GM13977 (cell line): ENCODE measurements at places on chromosomes 6 and 20.
A peak's percentile ranks its signal among the peaks of the same experiment; 100 is the strongest.

GRCh38 chr20:46296526-46297250, 11.6 kb downstream of the CDH22 start:
- DNase-seq: no peak

DNA sequence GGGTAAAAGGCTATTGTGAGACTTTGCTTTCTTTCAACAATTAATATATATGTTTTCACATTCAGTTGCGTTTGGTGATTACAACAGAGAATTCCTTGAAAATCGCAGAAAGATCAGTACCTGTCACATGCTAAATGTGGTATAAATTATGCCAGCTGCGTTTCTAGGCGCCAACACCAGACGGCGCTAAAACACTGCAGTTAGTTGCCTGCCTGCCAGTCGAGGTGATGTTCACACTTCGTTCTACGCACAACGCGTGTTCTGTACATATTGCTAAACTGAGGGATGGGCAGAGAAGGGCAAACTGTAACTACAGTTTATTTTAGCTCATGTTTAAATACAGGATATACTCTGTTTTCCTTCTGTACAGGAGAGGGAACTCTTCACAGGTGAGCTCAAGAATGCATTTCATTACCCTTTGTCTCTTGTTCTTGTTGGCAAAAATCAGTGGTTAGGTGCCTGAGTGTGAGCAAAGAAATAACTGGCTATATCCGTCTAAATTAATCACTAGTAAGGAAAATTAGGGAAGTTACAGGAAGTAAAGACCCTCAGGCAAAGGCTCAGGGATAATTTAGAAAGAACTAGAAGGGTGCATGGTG, 100.1 kb upstream of the RGS17 start:
- peak; percentile 4 for DNase-seq

DNA sequence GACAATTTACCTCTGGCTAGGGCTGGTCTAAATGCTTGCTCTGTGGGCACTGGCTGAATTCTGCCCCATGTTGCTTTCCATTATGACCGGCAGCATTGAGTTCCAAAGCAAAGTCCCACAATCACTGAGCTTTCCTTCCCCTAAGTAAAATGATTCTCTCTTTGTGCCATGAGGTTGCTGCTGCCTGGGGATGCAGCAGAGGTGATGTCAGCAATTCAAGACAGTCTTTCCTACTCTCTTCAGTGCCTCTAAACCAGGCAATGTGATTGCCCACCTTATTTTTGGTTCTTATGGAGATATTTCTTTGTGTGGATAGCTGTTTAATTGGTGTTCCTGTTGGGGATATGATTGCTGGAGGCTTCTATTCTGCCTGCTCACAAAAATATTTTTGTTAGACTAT, 1043.9 kb upstream of the EPHA7 start:
- no peak for DNase-seq

- no peak for DNase-seq
Measured at GRCh38 chr6:125953502-125953875, 3.1 kb upstream of the HINT3 start.

DNA sequence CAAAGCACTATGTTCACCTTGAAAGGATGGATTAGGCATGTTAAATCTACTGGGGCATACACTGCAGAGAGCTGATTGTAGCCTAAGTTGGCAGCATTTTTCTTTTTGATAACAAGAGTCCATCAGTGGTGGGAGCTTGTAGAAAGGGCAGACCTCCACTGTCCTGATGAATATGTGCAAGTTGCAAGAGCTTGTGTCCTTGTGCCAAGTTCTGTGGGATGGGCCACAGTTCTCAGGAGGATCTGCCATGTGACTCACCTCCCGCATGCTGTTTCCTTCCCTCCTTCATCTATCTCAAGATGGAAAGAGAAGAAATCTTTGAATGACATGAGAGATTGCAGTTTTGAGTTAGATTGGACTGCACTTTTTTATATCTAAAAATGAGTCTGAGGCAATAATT, 58.3 kb upstream of the GGTLC1 start:
- no peak for DNase-seq

DNA sequence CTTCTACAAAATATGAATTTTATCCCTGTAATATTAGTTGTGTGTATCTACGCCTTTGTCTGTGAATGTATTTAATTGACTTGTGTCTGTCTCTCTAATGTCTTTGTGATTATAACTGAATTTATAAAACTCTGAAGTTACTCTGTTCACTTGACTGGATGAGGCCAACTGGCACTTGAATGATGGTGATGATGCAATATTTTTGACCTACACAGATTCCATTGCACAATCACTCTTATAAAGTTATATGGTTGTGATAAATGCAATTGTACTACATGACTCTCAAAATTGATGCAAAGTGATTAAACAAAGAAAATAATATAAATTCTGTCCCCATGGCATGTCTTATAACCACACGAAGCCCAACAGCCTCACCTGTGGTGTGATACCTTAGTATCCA, 287.3 kb upstream of the PLN start:
- DNase-seq: no peak

- DNase-seq: no peak
Measured at GRCh38 chr20:17014756-17015366, 212.0 kb upstream of the PCSK2 start.

DNA sequence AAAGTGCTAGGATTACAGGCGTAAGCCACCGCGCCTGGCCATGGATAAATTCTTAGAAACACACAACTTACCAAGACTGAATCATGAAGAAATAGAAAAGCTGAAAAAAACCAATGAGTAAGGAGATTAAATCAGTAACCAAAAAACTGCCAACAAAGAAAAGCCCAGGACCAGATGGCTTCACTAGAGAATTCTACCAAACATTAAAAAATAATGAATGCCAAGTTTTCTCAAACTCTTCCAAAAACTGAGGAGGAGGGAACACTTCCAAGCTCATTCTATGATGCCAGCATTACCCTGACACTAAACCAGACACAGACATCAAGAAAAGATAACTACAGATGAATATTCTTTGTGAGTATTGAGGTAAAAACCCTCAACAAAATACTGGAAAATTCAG, 44.3 kb downstream of the USP49 start:
- DNase-seq: no peak

DNA sequence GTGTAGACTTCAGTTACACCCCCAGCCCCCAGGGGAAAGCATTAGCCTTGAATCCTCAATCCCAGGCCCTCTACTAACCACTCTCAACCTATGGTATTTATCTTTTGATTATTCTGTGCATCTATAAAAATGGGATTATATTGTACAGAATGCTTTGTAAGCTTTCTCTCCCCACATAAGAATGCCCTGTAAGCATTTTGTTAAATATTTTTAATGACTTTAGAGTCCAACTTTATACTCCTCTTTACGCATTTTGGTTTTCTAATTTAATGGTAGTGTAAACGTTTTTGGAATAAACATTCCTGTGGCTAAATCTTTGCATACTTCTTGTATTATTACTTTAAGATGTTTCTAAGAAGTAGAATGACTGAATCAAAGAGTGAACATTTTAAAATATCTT, 35.4 kb downstream of the FBXO9 start:
- DNase-seq: no peak

DNA sequence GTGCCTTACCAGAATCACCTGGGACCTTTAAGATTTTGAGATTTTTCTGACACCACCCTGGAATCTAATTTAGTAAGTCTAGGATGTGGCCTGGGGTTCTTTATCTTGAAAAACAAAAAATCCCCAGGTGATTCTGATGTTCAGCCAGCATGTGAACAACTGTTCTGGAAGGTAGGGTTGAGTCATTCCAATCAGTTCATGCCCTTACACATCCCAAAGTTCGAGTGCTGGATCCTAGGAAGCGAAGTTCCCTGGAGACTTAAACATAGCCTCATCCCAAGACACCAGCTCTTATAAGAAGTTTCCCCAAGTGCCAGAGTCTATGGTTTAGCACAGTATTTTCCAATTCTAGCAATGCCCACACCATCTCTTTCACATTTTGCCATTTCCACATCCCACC, 6.3 kb upstream of the TSHZ2 start:
- no peak for DNase-seq

DNA sequence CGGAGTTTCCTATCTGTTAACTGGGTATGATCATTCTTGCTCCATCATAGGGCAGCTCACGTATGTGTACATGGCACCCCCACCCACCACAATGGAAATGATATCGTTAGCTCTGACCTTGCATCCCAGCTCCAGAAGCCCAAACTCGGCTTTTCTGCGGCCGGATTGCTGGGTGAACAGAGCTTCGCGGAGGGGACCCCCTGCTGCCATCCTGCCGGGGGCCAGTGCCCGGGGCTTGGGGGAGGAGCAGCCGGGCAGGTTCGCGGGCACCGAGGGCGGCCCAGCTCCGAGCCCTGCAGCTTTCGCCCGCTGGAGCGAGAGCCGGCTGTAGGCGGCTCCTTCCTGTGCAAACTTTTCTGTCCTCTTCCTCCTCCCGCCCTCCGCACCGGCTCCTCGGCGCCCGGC, 24.9 kb upstream of the FUCA2 start:
- no peak for DNase-seq

DNA sequence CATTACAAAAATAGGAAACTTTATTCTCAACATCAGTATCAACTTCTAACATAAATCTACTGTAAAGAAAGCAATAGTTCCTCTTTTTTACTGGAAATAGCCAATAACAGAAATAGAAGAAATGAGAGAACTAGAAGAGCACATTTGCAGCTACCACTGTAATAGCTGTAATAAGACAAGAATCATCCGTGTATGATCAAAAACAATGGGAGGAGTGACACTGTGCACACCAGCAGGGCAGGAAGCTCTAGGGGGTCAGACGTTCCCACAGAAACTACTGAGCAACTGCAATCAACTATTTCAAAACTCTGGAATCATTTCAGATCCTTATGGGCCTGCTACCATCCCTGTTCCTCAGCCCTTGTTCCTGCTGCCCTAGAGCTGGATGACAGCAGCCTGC, 43.7 kb downstream of the NINL start:
- no peak for DNase-seq

GRCh38 chr6:162864911-162865310, 137.1 kb downstream of the PACRG start:
- no peak for DNase-seq

- DNase-seq: no peak
Measured at GRCh38 chr20:47318586-47319516, 37.6 kb downstream of the ZMYND8 start.

DNA sequence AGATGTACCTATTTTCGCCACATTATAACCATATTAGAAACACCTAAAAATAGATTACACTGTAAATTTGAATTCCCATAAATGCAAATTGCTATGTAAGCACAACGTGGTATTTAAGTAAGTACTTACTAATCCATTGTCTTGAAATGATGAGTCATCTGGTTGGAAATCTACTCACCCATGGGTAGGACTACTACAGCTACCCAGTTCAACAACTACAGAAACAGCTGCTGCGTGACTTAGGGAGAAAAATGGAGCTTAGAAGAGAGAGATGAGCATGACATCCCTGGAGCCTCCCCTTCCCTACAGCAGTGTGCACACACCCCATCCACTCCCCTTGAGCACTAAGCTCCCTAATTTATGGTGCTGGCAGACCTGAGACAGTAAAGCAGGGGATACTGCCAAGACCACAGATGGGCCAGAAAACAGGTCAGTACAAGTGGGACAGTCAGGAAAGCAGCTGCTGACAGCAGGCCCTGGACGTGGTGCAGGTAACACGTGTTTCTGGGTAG, 26.9 kb downstream of the RRAGD start:
- no peak for DNase-seq

DNA sequence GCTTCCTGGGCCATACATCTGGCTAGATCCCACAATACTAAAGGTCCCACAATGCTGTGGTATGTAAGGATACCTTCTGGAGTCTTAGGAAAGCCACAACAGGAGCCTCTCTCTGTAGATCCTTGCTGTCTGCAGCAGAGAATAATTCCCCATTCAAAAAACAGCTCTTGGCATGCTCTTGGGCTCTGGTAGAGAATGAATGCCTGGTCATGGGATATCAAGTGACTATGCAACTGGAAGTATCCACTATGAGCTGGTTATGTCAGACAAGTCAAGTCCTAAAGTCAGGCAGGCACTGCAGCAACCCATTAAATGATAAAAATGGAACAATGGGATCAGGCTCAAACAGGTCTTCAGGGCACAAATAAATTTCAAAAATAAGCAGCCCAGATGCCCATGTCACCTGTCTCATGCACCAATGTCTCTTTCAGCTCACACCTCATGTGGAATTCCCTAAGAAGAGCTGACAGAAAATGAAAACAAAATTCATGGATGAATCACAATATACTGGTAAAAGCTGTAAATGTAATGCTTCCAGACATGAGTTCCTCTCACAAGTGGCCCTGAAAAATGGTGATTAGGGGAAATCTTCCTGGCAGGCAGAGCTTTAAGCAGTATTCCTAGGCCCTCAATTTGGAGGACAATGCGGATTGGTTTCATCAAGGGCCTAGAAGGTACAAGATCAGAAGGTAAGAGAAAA, 4.3 kb downstream of the AK9 start:
- no peak for DNase-seq

DNA sequence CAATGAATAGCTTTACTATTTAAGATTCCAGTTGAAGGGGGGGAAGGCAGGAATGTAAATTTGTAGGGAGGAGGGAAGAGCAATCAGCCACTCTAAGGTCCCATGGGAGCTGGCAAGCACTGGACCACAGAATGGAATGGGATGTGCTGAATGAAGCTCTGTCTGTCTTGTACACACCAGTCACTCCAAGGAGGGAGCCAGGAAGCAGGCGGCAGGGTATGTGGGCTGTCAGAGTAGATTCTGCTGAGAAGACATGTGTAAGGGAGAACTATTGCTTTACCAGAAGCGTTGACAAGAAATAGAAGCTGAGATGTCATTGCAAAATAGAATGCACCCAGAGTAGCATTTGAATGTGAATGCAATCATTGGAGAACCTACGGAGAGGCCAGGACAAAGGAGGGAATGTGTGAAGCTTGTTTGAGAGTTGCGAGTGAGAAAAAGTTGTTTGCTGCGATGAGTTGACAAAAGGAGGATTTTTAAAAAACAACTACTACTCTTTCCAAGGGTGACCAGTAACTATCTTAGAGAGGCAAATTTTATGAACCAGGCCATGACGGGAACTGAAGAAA, 25.2 kb upstream of the PDE7B start:
- no peak for DNase-seq

- no peak for DNase-seq
Measured at GRCh38 chr6:72371473-72371872, 250.4 kb upstream of the KCNQ5 start.

DNA sequence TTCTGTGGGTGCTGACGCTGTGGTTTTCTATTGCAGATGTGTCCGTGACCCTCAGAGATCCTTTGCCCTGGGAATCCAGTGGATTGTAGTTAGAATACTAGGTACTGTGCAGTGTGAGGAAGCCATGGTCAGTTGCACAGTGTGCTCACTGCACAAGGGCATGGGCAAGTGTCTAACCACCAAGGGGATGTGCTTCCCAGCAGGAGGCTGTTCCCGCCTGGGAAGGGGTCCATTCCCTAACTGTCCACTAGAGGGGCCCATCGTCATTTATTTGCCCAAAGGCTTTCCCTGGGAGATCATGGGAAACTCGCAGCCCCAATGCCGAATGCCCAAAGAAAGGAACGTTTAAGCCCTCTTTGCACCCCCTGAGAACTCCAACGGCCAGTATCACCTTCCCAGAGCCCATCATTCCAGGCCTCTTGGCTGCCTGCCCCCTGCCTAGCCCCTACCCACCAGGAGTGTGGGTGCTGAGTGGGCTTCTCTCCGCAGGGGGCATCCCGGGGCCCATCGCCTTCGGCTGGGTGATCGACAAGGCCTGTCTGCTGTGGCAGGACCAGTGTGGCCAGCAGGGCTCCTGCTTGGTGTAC, 26.2 kb downstream of the SLCO4A1 start:
- DNase-seq: peak; percentile 80
